ENCODE measurements at places on chromosomes 6 and 20.

GRCh38 chr20:46530640-46531039 lies 17.3 kb upstream of the ZNF334 start:
- DNase-seq, result no peak

DNA sequence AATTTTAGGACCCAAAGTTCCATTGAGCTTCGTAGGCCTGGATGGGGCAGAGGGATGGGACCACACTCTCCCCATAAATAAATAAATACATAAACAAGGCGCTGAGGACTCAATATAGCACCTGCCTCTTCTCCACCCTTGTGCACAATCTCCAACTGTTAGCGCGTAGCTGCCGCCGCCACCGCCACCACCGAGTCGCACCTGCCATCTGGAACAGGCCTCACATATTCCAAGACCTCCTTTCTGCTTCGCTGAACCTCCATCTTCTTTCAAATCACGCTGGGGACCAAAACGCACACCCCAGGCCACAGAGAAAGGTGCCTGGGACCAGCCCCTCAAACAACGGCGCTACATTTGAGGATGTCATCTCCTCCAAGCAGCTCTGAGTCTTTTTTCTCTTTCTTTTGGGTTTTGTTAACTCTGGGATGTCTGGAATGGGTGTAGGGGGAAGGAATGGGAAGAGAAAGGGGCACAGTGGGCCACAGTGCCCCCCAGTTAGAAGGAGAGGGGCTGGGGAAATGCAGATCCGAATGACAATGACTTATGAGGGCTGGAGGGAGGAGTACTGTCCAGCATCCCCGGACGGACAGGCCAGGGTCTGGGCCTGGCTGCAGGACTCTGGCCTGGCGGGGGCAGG lies 49.7 kb downstream of the NOL4L start:
- no peak for DNase-seq

DNA sequence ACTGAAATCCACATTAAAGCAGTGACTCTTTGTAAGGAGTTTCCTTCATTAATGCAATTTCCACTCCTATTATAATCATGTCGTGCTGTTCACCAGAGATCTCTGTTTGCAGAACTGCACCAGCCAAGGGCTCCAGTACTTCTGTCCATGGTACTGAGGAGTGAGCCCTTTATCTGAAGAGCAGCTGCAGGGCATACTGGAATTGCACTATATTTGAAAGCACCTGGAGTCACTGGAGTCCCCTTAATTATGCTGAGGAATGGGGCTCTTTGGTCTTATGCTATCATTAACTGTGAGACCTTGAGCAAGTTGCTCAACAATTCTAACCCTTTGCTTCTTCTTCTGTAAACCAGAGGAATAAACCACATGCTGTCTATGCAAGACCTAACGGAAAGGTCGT lies 61.7 kb upstream of the NUP153 start:
- no peak for DNase-seq

- DNase-seq, result no peak
These were observed 1285.8 kb upstream of the CITED2 start for GRCh38 chr6:140660295-140660694.

GRCh38 chr6:168585441-168585840 lies 144.5 kb downstream of the SMOC2 start:
- no peak for DNase-seq
